ENCODE measurements at places on chromosomes 2 and 18.
A peak's percentile ranks its signal among the peaks of the same experiment; 100 is the strongest.

DNA sequence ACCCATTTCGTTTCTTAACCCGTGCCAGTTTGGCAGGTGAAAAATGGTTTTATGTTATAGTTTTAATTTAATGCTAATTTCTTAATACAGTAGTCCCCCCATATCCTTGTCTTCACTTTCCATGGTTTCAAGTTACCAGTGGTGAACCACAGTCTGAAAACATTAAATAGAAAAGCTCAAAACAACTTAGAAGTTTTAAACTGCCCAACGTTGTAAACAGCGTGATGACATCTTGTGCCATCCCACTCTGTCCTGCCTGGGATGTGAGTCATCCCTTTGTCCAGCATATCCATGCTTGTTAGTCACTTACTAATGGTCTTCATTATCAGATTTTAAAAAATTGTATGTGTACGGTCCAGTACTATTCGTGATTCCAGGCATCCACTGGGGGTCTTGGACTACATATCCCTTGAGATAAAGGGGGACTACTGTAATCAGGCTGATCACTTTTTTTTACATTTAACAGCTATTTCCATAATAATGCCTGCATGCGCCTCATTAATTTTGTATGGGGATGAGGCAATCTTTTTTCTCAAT, 31.9 kb downstream of the SLC66A3 start:
- no peak for DNase-seq

- DNase-seq: no peak
Observed at GRCh38 chr2:51027968-51028367, 4.0 kb downstream of the NRXN1 start.

DNA sequence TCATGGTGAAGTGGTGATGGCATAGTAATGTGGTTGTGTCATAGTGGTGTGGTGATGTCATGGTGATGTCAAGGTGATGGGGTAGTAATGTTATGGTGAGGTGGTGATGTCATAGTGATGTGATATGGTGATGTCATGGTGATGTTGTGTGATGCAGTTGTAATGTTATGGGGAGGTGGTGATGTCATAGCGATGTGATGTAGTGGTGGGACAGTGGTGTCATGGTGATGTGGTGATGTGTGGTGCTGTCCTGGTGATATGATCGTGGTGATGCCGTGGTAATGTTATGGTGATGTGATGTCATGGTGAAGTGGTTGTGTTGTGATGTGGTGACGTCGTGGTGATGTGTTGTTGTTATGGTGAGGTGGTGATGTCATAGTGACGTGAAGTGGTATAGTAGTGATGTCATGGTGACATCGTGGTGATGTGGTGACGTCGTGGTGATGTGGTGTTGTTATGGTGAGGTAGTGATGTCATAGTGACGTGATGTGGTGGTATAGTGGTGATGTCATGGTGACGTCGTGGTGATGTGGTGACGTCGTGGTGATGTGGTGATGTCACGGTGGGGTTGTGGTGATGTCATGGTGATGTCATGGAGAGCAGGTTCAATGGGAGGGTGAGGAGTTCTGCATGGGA, 242.7 kb upstream of the MYT1L start:
- no peak for DNase-seq

GRCh38 chr2:202034249-202035088, 814 bp downstream of the FZD7 start:
- no peak for DNase-seq

GRCh38 chr2:70831861-70832260, 3.8 kb downstream of the CD207 start:
- DNase-seq: no peak

DNA sequence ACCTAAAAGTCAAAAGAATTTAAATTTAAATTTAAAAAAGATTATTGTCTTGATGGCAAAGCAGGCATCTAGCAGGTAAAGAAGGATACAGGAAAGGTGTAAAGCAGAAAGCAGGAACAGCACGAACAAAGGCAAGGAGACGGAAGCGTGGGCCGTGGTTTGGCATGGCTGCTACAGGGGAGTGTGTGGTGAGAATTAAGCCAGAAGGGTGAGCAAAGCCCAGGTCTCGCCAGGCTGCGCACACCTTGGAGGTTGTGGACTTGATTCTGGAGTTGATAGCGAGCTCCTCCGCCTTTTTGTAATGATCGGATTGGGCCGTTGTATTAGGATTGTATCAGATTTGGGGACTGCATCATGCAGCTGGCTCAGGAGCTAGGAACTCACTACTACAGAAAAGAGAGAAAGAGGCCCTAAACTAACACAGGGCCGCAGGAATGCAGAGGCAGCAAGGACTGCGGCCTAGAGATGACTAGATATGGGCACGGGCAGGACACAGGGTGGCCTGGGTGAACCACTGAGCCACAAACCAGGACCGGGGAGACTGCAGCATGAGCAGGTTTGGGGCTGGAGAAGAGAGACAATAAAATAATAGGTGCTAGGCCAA, 71.4 kb upstream of the TMEM247 start:
- no peak for DNase-seq

DNA sequence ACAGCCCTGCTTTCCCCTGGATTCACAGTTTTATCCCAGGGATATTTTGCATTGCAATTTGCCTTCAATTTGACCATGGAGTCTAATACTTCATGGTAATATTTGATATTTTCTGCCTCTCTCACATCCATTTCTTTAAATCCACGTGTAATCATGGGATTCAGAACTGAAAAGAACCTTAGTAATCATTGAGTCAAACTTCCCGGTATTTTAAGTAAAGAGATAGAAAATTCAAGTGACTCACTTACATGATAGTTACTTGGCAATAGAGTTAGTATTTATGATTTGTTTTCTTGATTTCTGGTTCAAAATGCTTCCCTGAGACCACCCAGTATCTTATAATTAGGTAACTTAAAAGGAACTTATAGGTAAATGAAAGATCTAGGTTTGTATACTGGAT, 33.7 kb upstream of the CDC42EP3 start:
- DNase-seq: no peak

DNA sequence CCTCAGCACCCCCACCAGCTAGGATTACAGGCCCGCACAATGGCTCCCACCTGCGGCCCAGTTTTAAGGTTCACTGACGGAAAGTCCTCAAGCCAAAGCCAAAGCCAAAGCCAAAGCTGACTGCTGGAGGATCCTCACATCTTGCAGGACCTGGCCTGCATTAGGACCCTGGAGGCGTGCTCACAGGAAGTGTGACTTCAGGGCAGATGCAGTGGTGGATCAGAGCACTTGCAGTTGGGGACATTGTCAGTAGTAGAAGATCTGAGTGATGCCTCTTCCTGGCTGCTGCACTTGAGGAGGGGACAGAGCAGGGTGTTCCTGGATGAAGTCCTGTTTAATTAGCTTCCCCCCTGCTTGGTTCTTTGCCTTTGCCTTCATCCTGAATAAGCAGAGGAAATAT, 69.0 kb upstream of the ALPP start:
- DNase-seq: no peak

GRCh38 chr2:209905691-209906090, 96.7 kb upstream of the RPE start:
- no peak for DNase-seq

DNA sequence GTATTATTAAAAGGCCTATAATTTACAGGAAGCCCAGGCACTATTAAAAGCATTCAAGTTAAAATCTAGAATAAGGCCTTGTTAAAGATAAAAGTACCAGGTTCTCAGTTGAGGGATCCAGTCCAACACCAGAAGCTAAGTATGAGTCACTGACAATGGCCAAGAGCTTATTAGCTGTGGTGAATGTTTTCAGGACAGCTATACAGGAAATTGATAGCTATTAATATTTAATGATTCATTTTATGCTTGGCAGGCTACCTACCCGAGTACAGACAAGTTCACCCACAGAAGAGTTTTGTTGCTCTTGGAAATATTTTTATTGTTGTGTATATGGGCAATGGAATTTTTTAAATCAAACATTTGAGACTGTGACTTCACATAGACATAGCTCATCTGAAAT, 729.6 kb upstream of the ZNF804A start:
- DNase-seq: no peak

- no peak for DNase-seq
Observed at GRCh38 chr18:63346480-63347183, 20.4 kb downstream of the KDSR start.

DNA sequence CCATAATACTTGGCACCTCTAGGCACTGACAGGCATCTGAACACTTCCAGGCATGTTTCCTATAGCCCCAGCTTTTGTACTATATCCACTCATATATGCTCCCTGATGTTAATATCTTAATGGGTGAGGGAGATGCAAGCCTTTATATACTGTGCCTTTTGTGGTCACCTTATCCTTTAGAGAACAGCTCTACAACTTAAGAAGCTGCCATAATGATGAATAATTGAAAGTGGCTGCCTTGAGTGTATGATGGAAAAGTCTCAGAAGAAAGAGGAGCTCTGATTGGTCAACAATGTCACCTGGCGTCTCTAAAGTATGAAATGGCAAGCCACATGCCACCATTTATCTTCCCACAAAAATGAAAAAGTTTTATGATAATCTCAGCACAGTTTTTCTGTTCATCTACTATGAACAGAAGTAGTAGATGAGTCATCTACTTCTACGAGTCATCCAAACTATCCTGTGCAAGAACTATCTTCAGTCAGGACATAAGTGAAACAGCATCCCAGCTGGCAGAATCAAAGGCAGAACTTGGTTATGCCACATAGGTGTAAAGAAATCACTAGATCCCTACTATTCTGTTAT, 997.9 kb upstream of the CELF4 start:
- no peak for DNase-seq

DNA sequence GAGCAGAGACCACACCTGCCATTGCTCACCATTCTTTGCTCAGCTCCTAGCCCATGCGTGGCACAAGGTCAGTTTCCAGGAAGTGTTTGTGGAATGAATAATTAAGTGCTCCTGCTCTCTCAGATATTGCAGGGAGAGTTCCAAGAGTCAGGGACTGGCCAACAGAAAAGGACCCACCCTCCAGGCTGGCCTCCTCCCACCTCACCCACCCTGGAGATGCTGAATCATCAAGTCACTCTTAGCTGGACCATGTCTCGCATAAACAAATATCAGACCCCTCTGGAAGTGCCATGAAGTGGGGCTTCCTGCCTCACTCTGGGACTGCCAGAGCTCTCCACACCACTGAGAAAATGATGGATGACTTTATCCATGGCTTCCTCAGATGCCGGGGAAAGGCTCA, 256.0 kb downstream of the TNS1 start:
- no peak for DNase-seq

DNA sequence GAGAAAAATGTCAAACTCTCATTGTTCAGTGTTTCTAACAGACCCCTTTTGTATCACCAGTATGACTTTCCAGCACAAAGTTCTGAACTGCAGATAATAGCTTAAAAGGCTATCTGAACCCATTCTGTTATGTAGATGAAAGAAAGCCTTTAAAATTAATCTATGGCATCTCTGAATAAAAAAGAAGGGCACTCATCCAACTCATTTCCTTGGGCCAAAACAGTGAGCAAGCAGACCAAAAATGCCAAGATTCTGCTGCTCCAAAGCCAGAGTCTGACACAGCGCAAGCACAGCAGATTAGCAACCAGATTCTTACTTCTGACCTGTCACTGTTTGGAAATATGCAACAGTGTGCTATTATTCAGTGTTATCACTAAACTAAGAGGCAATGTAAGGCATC, 22.6 kb upstream of the ITGA6 start:
- no peak for DNase-seq

DNA sequence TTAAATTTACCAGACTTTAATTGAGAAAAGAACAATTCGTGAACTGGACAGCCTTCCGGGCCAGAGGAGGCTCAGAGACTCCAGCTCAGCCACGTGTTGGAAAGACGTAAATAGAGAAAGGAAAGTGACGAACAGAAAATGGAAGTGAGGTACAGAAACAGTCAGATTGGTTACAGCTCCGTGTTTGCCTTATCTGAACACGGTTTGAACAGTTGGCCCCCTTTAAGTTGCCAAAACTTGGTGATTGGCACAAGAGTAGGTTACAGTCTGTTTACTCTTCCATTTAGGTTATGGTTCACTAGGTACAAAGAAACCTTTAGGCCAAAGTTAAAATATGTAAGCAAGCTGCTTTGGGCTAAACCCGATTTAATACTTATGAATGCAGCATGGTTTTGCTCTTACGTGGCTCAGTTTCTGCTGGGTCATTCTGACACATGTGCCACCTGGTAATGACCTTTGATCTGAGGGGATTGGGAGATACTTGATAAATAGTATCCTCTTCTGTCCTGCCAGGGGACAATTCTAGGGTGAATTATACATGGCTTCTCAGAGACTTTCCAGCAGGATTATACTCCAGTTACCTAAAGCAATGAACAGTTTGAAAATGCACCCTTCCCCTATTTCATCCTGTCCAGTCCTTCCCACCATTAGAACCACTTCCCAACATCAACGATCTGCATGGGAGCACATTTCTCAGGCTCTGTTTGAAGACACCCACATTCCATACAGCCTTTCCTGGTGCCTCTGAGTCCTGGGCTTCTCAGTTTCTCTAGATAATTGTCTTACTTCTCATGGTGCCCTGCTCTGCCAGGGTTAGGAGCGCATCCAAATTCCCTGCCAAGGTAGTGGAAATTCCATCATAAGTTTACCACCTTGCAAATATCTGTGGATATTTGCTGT, 65.1 kb upstream of the TGIF1 start:
- DNase-seq: no peak

- DNase-seq: no peak
Observed at GRCh38 chr2:158546412-158547144, 89.8 kb downstream of the PKP4 start.

GRCh38 chr2:26068602-26069298, 34.9 kb downstream of the RAB10 start:
- DNase-seq: peak; percentile 23

DNA sequence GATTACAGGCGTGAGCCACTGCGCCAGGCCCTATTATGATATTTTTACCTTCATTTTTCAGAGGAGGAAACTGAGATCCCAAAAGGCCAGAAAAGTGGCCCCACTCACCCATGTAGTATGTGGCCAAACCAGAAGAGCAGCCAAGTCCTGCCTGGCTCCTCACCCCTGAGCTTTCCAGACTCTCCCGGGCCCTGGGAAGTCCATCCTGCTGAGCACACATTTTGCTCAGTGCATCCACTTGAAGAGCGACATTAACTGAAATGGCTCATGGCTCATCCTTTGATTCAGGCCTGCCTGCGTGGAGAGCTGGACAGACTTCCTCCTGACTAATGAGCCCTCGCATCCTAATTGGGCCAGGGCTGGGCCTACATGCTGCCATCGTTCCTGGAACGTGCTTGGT, 9.5 kb upstream of the NGEF start:
- no peak for DNase-seq

DNA sequence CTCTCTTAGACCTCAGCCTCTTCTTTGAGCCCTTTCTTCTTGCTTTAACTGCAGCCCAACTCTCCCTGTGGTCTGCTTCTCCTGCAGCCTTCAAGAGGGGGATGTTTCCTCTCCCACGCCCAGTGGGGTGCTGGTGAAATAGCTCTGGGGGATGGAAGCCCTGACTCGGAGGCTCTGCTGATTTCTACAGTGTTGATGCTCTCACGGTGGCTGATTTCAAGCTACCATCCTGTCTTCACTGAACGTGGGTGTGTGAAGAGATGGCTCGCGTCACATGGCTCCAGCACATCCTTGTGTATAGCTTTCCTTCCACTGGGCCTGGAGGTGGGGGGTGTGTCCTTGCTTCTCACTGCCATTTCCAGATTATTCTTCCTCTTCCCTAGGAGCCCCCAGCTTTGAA, 20.0 kb downstream of the MPP4 start:
- DNase-seq: no peak

Data from stimulated activated CD8-positive, alpha-beta memory T cell treated with anti-CD3 and anti-CD28 coated beads, Interleukin-7, amount 100 ng/mL, for 1 hour (primary cell).